ENCODE measurements at places on chromosomes 3 and 15.

- DNase-seq: no peak
These were observed 6.9 kb upstream of the CFAP20DC start for GRCh38 chr3:59056706-59057105.

- peak; percentile 76 for DNase-seq
These were observed 168.8 kb upstream of the TTC14 start for GRCh38 chr3:180433152-180433551.

DNA sequence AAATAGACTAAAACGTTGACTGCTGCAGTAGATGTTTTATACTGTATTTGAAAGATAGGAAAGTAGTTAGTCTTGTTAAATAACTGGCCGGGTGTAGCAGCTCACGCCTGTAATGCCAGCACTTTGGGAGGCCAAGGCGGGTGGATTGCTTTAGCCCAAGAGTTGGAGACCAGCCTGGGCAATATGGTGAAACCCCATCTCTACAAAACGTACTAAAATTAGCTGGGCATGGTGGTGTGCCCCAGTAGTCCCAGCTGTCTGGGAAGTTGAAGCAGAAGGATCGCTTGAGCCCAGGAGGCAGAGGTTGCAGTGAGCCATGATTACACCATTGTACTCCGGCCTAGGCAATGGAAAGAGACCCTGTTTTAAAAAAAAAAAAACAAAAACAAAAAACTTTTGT is 60.5 kb upstream of the ULK4 start:
- no peak for DNase-seq

DNA sequence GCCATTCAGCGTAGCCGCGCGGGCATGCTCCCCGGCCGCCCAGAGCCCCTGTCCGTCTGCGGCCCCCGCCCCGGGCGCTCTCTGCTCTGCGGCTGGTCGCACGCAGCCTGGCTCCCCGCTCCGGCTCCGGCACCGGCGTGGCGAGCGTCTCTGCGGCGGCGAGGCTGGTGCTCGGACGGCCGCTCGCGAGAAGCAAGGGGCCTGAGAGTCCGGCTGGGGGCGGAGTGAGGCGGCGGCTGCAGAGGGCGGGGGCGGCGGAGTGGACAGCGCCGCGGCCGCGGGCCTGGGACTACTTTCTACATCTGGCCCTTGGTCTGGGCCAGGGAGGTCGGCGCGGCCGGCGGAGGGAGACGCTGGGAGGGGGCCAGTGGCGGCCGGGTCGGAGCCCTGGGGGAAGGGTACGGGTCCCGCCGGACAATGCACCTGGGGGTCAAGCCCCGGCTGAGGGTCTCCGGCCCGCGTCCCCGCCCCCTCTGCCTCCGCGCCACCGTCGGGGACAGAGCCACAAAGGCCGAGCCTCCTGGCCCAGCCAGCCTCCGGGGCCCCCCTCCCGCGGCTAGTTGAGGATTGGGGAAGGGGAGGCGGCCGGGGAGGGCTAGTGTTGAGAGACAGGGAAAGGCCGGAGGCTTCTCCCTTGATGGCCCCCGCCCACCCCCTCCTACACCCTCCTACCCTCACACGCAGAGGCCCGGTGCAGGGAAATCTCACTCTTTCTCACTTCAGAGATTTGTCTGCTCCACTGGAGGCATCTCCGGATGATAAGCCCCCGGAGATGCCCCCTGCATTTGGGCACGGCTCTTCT is at the start of gene PRTG:
Gene PRTG (minus strand): TSS at position 226 of the 802 bp plus-strand sequence. CDS start 221 bp downstream, at position 5.
- peak; percentile 82 for DNase-seq

- no peak for DNase-seq
These were observed 10.4 kb downstream of the PRR23A start for GRCh38 chr3:138995706-138996105.

DNA sequence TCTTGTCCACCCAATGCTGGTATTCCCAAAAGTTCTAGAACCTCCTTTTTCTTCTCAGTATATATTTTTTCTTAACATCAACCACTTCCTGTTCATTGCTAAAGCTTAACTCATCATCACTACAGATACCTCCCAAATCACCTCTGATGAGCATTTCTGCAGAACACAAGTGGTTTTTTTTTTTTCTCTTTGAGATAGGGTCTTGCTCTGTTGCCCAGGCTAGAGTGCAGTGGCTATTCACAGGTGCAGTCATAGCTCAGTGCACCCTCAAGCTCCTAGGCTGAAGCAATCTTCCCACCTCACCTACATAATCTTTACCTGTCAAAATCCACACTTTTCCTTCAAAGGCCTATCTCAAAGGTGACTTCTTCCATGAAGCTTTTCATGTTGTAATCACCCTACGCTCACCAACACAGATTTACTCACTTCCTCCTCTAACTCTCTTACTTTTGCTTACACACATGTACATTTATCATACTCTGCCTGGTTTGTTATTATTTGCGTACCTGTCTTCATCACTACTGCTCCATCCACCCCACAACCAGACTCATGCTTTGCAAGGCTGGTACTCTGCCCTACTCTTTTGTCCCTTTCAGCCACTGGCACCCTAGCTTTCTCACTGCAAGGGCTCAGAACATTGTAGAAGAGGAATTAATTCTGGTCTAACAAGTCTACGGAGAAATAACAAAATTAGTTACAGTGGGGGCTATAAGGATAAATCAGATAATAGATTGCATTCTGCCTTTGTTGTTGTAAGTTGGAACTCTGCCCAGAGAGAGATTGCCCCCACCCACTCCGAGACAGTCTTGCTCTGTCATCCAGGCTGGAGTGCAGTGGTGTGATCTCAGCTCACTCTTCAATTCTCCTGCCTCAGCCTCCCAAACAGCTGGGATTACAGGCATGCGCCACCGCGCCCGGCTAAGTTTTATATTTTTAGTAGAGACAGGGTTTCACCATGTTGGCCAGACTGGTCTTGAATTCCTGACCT is 27.5 kb downstream of the HERC1 start:
- no peak for DNase-seq

Measured in astrocyte of the spinal cord (primary cell).